ENCODE measurements at places on chromosomes 3 and 15.

DNA sequence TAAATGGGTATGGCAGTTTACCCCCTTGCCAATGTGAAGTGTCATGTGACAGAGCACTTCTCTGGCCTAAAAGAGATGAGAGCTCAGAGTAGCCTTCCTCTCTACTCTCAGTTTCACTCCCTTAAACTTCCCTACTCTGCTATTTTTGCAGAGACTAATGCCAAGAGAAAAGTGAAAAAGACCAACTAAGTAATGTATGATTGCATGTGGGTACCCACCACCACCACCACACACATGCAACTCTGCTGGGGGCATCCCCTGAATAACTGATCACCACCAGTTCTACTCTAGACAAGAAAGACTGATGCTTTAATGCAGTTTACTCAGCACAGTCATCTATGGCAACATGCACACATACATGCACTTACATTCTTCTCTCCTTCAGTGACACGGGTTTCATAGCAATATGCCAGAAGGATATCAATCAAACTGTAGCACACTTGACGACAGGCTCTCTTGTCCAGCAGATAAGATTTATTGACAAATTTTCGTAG lies 31.3 kb downstream of the SHQ1 start:
- no peak for DNase-seq

- no peak for DNase-seq
Measured at GRCh38 chr15:69697916-69698315, 245.3 kb downstream of the RPLP1 start.

- no peak for DNase-seq
Measured at GRCh38 chr3:159829056-159829455, 159.6 kb upstream of the IL12A start.

GRCh38 chr3:114481113-114481512 lies 187.3 kb downstream of the TIGIT start:
- no peak for DNase-seq

DNA sequence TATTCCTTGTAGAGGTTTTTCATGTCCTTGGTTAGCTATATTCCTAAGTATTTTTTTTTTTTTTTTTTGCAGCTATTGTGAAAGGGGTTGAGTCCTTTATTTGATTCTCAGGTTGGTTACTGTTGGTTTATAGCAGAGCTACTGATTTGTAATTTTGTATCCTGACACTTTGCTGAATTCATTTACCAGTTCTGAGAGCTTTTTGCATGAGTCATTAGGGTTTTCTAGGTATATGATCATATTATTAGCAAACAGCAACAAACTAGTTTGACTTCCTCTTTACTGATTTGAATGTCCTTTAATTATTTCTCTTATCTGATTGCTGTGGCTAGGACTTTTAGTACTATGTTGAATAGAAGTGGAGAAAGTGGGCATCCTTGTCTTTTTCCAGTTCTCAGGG lies 737.4 kb downstream of the ZNF385D start:
- DNase-seq: no peak

DNA sequence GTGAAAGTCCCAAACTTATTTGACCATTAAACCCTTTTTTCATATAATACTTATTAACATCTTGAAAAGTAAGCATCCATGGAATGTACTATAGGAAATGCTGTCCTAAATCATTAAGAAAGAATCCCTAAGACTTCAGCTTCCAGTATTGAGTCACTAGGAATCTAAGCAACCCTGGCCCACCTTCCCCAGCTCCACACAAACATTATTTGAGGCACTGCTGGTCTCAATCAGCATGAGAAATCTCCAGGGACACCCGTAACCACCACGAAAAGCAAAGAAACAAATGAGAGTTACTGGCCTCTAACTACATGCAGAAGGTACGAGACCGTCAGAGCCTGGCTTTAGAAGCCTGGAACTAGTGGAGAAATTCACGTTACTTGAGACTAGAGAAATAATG lies 68.2 kb downstream of the POLQ start:
- no peak for DNase-seq

DNA sequence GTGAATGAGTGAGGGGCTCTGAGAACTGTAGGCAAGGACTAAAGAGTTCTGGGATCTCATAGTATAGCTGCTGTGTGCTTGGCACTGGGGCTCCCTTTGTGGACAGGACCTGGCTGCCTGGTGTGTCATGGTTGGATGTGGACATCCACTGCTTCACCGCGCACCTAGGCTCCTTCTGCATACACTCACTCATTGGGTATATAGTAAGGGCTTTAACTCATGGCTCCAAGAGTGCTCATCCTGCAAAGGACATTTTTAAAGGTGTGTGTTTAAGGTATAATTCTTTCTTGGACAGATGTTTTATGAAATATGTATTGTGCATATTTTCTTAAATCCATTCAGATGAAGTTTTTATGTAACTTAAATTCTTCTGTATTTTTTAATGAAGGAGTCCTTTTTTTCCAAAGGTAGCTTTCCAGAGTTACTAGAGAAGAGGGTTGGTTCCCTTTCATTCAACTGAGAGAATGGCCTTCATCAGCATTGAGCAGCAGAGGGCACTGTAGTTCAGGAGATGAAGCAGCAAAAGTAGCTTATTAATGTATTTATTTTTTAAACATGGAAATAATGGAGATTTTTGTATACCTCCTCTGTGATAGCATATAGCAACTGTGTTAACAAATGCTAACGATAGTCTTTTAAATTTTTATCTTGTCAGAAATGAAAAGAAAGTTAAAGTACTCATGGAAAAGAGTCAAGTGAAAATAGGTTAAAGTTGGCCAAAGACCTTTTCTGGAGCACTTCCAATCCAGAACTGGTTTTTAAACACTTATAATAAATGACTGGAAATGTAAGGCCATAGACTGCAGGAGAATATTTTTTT lies 25.2 kb downstream of the OXNAD1 start:
- DNase-seq: no peak

DNA sequence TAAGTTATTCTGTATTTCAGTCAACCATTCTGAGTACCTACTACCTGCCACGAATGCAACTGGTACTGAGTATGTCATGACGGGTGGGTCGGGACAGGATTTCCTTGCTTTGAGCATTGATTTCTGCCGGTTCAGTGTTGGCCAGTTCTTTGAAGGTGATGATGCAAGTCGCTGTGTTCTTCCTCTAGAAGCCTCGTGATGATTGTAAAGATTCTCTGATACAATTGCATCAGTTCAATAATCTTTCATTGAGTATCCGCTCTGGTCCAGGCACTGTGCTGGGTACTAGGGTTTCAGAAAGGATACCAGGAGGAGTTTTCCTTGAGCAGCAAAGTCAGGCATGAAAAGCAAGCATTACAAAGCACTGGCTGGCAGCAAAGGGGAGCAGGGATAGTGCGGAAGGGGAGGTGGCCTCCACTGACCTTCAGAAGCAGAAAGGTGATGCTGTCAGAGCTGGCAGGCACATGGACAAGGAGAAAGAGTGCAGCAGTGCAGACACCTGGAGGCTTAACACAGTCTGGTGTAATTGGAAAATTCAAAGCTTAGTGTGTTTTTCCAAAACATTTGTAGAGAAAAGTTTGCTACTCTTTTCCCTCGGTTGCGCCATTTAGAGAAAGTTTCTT lies 100.1 kb downstream of the RPL39L start:
- DNase-seq: no peak

DNA sequence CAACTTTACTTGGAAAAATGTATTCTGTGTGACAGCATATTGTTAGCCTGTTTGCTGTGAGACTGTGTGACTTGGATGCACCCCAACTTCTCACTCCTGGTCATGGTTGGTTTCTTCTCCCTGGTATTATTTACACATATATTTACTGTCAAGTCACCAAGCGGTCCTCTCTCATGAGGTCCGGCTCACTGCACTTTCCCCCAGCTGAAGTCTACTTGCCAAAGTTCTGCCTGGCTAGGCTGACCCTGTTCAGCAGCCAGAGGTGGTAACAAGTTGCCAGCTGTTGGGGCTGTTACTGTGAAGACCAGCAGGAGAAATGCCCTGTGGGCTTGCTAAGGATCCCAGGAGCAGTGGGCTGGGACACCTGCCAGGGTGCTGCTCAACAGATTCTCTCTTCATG lies 337.5 kb downstream of the MFSD1 start:
- no peak for DNase-seq

- no peak for DNase-seq
Measured at GRCh38 chr15:40092256-40092978, 16.3 kb downstream of the BMF start.

- no peak for DNase-seq
Measured at GRCh38 chr3:120503727-120504616, 53.2 kb upstream of the FSTL1 start.

GRCh38 chr15:91552555-91552954 lies 301.0 kb upstream of the SLCO3A1 start:
- no peak for DNase-seq

DNA sequence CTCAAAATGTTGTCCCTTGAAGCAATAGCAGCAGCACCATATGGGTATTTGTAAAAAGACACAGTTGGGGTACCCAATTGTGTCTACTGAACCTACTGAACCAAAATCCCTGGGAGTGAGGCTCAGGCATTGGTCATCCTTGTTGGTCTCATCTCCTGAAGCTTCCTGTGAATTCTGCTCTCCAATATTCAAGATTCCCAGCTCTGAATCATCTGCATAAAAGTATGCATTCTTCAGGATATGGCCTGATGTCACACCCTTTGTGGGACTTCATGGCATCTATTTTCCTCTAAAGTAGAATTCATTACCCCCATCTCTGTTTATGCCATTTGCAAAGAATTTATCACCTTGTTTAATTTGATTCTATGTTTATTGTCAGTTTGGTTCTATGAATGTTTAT lies 13.3 kb upstream of the PTX3 start:
- DNase-seq: no peak

DNA sequence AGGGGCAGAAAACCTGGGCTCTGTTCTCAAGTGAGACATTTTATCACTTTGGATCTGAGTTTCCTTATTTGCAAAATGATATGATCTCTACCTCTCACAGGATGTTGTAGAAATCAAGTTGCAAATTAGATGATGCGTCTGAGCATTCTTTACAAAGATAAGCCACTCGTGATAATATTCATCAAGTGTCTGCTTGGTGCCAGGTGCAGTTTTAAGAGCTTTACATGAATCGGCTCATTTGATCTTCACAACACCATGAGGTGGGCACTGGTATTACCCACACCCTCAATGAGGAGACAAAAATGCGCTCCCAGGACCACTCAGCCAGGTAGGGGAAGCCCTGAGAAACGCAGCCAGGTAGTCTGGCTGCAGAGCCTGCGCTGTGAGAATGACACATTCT lies 59.1 kb upstream of the CA12 start:
- no peak for DNase-seq

- DNase-seq: no peak
Measured at GRCh38 chr15:90268415-90268814, 2.9 kb downstream of the NGRN start.

DNA sequence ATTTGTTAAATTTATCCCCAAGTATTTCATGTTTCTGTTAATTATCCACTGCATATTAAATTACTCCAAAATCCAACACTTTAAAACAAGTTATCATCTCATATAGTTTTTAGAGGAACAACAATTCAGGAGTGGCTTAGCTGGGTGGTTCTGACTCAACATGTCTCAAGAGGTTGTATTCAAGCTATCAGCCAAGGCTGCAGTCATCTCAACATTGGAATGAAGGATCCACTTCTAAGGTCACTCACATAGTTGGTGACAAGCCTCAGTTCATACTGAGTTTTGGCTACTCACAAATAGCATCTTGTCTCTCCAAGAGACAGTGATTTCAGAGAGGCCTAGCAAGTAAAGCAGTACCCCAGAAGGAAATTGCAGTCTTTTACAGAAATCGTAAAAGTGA lies 134.7 kb downstream of the NR2E3 start:
- no peak for DNase-seq

DNA sequence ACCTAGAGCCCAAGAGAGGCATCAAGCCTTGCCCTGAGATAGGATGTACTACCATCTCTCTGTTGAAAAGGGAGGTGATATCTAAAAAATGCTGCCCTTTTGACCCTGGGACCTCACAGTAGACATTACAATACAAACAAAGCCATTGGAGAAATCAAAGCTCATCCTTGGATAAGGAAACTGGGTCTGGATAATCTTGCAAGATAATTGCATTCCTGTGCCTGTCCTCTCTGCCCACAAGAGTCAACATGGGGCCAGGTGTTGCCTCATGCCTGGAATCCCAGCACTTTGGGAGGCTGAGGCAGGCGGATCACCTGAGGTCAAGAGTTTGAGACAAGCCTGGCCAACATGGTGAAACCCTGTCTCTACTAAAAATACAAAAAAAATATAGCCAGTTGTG lies 57.3 kb upstream of the DLG1 start:
- DNase-seq: no peak

GRCh38 chr15:80618685-80619400 lies 76.3 kb upstream of the ABHD17C start:
- no peak for DNase-seq

DNA sequence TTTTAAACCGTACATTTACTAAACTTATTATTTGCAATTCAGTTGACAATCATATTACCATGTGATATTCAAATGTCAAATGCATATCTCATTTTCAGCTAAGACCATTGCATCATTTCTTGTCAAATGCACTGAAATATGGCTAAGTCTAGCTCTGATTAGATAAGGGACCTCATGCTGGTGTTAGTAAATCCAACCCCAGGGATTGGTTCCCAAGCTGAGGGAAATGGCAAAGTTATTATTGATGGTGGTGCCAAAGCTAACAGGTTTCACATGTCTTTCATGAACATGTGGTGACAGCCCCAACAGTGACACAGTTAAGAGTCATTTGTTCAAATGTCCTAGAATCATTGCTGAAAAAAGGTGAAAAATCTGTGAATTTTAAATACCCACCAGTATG lies 641.1 kb downstream of the MECOM start:
- DNase-seq: no peak

GRCh38 chr15:79035814-79036213 lies 54.8 kb downstream of the RASGRF1 start:
- DNase-seq: no peak

- no peak for DNase-seq
Measured at GRCh38 chr15:68303134-68303533, 25.6 kb downstream of the FEM1B start.

GRCh38 chr3:133943639-133944141 lies 48.0 kb upstream of the RAB6B start:
- no peak for DNase-seq

DNA sequence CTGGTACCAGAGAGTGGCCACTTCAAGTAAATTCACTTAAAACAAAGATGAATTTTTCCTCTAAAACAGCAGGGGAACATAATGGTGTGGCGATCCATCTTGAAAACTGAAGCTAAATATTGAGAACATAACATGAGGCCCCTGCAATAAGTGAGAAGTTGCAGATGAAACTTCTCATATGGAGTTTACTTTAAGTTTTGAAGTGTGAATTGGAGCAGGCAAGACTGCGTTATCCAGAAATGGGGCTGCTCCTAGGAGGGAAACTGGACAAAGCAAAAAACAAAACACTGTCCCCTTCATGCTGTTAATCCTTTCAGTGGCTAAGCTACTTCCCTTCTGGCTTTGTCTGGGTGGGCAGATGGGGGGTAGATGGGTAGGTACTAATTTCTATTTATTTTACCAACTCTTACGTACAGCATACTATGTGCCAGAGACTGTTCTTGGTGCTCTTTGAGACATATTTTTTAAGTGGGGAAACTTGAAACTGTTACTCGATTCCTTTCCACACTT lies 172.8 kb downstream of the TAFA4 start:
- DNase-seq: no peak

DNA sequence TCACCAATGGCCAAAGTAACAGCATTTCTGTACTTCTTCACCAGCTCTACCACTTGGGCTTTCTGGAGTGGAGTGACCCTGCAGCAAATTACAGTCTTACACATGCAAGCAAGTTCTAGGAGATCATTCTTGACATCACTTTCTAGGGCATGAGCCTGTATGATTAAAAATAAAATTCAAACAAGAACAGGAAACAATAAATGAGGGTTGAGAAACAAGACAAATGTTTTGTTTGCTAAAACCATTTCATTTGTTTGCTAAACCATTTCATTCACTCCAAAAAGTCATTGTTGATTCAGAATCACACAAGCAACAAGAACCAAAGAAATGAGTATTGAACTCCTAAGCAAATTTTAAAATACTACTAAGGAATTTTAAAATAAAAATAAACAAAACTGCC lies 220.9 kb downstream of the ATP8B4 start:
- DNase-seq: no peak
